ENCODE measurements at places on chromosomes 6 and 20.

GRCh38 chr20:17655286-17655651 is 26.8 kb downstream of the RRBP1 start:
- no peak for DNase-seq

GRCh38 chr6:114276783-114277182 is 66.0 kb downstream of the HS3ST5 start:
- DNase-seq = no peak

DNA sequence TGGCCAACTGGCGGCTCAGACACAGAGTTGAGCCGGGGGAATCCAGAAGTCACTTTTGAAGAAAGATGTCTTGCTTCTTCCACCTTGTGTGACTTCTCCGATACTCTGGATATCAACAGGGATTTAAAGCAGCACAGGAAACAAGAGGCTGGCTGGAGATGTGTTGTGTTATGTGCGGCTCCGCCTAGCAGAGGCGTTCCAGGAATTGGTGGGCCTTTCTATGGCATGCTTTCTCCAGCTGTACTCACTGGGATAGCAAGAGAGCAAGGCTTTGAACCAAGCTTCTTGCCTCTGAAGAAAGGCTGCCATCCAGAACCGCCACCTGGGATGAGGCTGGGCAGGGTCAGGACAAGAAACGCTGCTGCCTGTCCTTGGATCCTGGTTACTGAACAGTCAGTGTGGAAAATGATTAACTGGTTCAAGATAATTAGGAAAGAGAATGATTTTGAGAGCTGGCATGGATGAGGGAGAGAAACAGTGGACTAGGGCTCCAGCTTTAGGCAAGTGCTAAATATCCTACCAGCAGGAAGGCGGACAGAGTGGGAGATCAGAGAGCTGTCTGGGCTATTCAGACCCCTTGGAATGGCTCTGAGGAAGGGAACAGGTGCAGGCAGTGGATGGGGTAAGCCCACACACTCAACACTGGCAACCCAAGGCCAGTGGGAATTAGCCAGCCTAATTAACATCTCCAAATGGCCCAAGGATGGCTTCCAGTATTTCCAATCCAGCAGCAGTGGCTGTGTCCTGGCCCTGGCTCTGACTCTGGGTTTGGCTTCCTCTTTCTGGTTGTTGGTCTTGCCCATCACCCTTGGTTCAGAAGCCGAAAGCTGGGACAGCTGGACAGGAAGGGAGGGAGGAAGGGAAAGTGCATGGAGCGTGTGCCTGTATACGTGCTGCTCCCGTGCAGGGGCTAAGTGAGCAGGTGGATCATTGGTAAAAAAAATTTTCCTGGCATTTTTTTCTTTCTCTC is 31.9 kb downstream of the INSM1 start:
- DNase-seq = no peak

GRCh38 chr20:62176866-62177265 is 6.0 kb upstream of the MTG2 start:
- no peak for DNase-seq

GRCh38 chr6:148502083-148502772 is 159.6 kb downstream of the SASH1 start:
- DNase-seq = no peak

GRCh38 chr20:62906209-62906608 is 20.1 kb downstream of the DIDO1 start:
- no peak for DNase-seq

DNA sequence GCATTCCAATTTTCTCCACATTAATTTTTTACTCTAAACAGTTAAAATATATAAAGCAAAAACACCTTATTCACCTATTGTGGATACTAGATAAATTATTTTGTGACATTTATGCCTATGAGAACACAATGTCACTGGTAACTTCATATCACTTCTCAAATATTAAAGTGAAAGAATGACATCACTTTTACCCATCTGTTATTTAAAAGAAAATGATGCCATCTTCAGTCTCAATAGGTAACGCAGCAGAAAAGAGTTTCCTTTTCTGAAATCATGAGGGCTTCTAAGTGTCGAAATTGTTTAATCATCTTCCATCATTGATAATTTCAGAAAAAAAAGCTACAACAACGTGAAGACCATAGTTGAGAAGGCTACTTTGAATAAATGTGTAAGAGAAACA is 2.9 kb downstream of the HAO1 start:
- no peak for DNase-seq

DNA sequence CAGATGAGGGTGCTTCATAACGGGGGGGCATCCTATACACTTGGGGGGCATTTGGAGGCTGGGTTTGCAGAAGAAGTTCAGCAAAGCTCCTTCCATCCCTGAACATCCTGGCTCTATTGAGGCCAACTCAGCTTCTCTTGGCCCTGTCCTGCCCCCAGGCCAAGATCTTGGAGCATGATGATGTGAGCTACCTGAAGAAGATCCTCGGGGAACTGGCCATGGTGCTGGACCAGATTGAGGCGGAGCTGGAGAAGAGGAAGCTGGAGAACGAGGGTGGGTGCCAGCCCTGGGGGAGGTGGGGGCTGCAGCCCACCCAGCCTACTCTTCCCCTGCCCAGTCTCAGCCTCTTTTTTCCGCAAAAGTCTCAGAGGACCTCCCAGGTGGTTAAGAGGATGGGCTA is 17.2 kb downstream of the GDAP1L1 start:
- no peak for DNase-seq

GRCh38 chr20:57223648-57224489 is 42.6 kb downstream of the BMP7 start:
- no peak for DNase-seq

- no peak for DNase-seq
Observed at GRCh38 chr6:107355659-107356058, 103.7 kb downstream of the PDSS2 start.

Data from NCI-H187 (cell line).